ENCODE measurements at places on chromosomes 13 and 19.

GRCh38 chr19:48899781-48900476 is at the start of gene NUCB1:
NUCB1 (plus strand) TSS chr19:48900312; CDS start chr19:48900797, 485 bp downstream.
- peak; percentile 99 for DNase-seq

DNA sequence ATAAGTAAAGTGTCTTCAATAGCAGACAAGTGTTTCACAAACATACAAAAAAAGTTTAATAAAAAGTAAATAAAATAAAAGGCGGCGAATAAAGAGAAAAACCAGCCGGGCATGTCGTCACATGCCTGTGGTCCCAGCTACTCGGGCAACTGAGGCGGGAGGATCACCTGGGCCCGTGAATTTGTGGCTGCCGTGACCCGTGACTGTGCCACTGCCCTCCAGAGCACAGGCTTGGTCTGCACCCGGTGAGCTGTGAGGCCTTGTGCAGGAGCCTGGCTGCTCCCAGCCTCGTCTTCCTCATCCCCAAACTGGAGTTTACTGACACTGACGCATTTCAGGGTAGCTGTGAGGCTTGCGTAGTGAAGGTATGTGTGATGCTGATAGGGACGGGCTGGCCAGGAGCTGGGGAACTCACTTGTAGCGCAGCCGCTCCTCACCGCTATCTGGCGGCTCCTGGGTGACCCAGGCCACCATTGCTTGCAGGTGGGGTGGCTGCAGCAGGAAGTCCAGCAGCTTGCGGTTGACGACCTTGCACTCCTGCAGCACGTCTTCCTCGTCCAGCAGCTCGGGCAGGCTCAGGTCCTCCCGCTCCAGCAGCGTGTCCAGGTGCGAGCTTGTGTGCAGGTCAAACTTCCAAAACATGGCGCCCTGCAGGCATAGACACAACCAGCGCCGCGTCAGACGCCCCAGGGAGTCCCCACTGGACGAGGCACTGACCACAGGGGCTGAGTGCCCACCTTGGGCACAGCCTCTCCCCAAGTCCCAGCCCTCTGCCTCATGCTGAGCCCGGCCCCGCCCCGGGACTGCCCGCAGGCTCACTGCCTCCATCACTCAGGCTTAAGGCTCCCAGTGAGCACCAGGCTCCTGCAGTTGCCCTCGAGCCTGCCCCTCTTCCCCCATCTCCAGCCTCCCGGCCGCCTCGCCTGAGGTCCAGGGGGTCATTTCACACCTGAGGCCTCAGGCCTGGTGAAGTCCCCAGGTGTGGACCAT is 12.1 kb downstream of the PPP6R1 start:
- no peak for DNase-seq

GRCh38 chr19:5624018-5624663 is 1.3 kb downstream of the SAFB start:
- DNase-seq = no peak

GRCh38 chr13:74912898-74913297 is 569.1 kb downstream of the TBC1D4 start:
- no peak for DNase-seq

DNA sequence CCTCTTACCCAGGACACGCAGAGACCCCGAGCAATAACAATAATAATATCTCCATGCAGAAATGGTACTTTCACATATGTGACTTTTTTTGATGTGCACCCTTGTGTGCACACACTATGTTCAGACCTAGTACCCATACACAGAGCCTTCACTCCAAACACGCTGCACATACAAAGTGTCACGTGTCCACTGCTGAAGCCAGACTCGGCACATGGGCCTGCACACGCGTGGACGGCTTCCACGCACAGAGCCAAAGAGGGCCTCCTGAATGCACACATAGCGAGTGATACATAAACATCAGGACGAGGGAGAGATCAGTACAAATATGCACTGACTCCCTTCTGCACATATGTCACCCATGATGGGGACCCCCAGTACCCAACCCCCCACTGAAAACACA is 41.9 kb upstream of the POU2F2 start:
- no peak for DNase-seq

DNA sequence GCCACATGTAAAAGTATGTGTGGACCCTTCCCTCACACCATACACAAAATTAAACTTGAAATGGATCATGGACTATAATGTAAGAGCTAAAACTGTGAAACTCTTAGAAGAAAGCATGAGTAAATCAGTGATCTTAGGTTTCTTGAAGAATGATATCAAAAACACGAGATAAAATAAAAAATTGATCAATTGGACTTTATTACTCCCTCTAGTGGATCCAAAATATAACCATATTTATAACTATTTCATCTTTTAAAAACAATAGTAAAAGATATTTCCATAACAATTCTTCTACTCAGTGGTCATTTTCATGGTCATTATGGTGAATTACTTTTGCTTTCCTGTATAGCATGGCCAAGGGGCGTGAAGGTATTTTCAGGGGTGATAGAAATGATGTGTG is 174.6 kb upstream of the LSM14A start:
- no peak for DNase-seq

DNA sequence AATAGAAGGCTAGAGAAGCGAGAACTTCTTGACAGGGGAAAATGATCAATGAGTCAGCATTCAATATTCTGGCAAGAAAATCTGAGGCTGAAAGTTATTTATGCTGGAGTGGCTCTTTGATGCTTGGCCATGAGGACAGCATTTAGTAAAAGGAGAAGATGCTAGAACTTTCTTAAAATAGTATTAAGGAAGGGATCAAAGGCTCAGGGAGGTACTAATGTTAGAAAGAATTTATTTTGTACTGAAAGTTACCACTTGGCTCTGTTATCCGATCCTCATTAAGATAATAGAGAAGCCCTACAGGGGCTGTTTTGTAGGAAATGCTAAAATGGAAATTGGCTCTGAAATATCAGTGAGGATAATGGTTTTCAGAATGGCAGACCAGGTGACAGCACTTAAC is 1774.6 kb upstream of the PCDH20 start:
- no peak for DNase-seq

GRCh38 chr13:31485183-31485582 is 254.1 kb upstream of the RXFP2 start:
- no peak for DNase-seq

DNA sequence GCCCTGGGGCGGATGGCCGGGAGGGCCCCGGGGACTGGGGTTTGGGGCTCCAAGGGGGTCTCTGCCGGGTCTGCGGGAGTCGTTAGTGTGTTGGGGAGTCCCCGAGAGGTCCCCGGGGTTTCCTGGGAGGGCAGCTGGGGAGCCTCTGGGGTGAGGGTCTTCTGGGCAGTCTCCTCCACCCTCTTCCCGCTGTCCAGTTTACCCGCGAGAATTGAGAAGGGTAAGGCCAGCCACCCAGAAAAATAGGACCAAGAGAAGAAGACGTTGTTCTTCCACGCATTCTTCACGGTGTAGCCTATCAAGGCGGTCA is 1.0 kb upstream of the ETFB start:
- no peak for DNase-seq

DNA sequence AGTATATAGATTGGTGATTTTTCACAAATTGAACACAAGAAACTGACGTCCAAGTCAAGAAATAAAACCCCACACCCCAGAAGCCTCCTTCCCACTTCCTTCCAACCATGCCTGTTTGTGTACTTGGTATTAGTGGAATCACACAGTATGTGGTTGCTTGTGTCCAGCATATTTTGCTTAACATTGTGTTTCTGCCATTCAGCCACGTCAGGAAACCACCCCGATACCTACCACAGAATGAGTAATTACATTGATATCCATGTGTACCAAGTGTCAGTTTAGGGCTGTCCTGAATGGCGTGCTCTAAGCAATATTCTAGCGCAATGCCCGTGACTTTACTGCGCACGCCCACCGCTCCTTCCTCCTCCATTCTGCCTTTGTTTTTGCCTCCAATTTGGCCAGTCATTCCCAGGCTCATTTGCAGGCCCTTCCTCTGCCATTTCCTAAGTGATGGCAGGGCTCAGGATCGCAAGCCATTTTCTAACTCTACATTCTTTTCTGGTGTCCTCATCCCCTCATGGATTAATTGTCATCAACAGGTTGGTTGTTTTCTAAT is 25.9 kb upstream of the MPHOSPH8 start:
- DNase-seq = no peak

- no peak for DNase-seq
Observed at GRCh38 chr19:38278751-38279150, 14.4 kb downstream of the SPINT2 start.

GRCh38 chr13:112735791-112736190 is 46.0 kb downstream of the ATP11A start:
- DNase-seq = no peak

DNA sequence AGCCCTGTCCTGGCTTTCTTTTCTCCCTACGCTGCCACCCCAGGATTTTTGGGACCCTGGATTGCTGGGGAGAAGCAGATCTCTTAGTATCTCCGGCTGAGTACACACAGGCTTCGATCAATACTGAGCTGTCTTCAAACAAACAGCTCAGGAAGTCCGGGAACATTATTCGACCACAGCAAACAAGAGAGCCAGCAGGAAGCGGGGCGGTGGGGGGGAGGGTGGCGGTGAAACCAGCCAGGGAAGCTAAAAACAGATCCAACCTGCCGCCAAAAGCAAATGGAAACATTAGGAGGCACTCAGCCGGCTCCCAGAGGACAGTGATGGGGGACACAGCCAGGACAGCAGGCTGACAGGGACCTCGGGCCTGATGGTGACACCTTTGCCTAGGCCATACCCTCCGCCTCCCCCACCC is 12.2 kb upstream of the BCAM start:
- DNase-seq = no peak

DNA sequence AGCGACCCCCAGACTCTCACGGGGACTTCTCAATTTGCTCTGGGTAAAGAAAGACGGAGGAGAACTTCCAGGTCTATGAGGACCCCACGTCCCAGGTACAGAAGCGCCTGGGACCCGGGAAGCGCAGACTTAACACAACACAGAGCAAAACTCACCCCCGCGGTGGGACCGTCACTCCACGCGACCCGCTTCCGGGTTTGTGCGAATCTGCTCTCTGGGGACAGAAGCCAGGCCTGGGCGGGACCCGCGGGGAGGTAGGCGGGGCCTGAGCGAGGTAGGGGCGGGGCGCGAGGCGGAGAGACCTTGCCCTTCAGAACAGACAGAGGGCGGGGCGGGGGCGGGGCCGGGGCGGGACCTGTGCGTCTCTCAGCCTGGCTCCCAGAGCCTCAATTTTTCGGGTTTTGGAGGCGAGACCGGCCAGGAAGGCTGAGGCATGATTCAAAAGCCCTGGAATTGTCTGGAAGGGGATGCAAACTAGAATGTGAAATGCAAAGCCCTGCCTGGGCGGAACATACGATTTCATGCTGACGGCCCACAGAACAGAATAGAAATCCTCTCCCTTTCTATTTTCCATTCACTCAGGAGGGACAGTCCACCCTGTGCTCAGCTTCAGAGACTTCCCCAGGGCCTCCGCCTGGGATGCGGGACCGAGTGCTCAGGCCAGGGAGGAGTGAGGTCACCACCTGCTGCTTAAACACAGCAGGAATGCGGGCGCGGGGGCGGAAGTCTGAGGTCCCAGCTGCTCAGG is 19.3 kb upstream of the ZNF888 start:
- peak; percentile 97 for DNase-seq

- DNase-seq = no peak
Observed at GRCh38 chr13:61406275-61406674, 9.4 kb downstream of the PCDH20 start.

DNA sequence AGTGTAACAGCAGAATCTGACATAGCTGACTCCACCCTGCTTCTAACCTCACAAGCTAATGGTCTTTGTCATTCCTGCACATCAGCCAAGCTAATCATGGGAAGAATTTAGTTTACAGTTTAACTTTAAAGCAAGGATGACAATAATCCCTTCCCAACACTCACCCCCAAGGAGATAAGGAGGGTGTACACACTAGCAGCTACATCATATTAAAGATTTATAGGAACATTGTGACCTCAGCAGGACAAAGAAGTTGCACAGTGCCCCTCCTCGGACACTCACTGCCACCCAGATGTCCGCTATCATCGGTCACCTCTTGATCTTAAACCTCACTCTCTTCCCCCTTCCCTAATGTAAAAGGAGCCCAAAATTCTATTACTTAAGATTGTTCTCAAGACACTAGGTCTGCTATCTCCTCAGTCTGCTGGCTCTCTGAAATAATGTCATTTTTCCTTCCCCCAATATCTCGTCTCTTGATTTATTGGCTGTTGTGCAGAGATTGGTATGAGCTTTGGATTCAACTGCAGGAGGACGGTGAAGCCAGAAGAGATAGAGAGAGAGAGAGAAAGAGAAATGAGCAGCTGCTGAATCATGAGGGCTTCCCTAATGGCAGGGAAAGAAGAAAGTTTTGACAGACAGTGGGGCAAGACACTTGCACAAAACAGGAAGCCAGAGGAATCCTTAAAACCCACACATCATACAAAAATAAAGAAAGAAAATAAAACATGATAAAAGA is 17.5 kb upstream of the FFAR2 start:
- DNase-seq = no peak

- DNase-seq = no peak
Observed at GRCh38 chr19:11127905-11128304, 27.7 kb downstream of the SPC24 start.

DNA sequence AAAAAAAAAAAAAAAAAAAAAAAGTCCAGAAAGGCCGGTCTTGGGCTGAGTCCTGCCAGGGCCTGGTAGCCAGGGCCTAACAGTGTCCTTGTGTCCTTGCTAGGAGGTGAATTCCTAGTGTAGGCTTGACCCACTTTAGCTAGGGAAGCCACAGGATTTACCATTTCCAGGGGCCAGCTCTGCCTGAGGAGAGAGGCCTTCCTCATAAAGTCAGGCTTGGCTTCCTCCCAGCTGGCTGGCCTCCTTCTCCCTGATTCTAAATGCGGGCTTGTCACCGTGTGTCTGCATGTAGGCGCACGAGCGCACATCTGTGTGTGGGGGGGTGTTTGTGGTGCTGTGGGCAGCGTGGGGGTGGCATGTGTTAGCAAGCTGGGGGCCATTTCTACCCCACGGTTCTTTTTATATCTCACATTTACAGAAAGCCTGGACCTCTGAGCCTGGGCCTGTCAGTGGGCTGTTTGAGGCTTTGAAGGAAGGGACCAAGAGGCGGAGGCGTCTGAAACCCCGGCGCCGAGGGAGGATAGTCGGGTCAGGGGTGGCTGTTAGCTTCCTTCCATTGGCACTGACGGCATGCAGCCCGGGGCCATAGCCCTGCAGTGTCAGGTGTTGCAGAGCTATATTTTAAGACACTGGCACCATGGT is 31.7 kb downstream of the IER2 start:
- DNase-seq = peak; percentile 49

GRCh38 chr13:22836475-22836874 is 344.3 kb upstream of the SGCG start:
- no peak for DNase-seq

GRCh38 chr13:114118086-114118485 is 14.3 kb downstream of the RASA3 start:
- DNase-seq = no peak

All from CD4-positive, alpha-beta T cell treated with Interferon alpha-2 for 1 hour (primary cell).